ENCODE measurements at places on chromosomes 6 and 20.

- no peak for DNase-seq
Observed at GRCh38 chr6:49570474-49571079, 20.1 kb downstream of the C6orf141 start.

DNA sequence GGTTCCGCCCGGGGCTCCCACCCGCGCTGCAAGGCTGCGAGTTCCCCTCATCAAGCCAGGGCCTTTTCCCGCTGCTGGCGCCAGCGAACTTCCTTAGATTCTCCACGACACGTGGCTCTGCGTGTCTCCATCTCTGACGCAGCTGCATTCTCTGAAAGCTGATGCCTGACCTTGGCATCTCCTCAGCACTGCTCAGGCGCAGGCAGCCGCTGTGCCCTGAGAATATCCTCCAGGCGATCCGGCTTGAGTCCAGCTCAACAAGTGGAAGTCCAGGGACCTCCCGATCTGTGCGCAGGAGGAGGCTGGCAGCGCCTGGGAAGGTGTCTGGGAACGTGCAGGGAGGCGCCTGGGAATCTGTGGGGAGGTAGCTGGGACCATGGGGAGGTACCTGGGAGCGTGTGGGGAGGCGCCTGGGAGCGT lies 171.2 kb upstream of the THBS2 start:
- DNase-seq, result no peak

DNA sequence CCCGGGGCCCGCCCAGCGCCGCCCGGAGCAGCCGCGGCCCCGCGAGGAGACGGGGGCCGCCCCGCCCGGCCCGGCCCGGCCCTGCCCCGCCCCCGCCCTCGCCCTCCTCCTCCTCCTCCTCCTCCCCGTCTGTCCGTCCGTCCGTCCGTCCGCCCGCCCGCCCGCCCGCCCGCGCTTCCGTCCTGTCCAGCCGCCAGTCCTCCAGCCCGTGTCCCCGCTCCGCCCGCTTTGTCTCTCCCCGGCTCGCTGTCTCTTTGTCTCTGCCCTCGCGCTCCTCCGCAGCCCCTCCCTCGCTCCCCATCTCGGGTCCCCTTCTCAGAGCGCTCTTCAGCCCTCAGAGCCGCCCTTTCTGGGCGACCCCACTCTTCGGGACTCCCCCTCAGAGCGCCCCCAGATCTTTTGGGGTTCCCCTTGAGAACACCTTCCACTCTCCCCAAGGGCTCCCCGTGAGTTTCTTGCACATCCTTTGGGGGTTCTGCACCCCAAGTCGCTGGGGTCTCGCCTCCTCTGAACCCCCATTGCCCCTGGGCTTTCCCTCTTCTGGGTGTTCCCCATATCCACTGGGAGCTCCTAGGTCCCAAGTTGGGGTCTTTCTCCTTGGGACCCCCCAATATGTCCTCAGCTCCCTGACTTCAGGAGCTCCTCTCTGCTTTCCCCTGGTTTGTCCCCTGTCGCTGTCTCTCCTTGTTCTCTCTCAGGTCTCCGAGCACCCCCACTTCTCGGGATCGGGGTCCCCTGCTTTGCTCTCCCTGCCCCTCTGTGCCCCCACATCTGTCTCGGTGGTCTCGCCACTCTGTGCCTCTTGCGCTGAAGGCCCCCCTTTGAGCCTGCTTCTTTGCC lies 79.5 kb upstream of the MYL9 start:
- DNase-seq, result peak; percentile 81

GRCh38 chr20:33490934-33491656 lies 1.2 kb downstream of the CBFA2T2 start:
- DNase-seq, result no peak

- no peak for DNase-seq
Observed at GRCh38 chr6:53014744-53015143, 19.7 kb upstream of the GSTA4 start.

DNA sequence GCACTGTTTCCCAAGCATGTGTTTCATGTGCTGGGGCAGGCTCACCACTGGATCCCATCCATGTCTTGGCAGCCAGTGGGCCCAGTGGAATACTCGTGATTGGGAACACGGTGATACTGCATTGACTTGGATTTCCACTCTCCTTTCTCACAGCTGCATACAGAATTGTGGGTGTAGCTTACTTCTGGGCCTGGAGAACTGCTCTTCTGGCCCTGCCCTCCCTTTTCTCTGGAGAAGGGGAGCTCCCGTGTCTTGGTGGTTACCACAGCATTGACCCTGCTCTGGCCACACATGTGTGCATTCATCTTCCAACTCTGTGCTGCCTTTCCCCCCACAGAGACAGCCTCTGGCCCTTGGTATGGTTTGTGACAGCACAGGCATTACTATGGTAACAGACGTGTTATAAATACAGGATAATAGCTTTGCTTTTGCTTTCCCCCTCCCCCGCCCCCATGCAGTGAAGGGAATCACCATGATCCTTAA lies 21.6 kb downstream of the SOBP start:
- DNase-seq, result no peak

DNA sequence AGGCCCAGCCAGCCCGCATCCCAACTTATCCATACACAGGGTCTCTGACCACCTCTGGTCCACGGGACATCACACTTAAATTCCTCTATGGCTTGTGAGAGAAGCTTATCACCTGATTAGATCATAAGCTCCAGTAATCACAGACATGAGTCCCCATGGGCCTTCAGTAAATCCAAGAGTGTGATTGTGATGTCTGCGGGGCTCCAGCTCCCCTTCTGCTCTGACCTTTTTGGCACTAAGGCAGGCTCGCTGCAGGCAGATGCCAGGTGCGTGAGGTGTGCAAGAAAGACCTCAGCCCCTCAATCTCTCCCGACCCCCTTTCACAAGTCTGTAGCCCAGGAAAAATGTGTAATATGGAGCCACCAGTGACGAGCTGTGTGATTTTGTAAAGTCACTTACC lies 127.6 kb upstream of the DUSP22 start:
- no peak for DNase-seq

All from Caco-2 (cell line).